ENCODE measurements at places on chromosomes 3 and 15.

- no peak for DNase-seq
These were observed 50.3 kb downstream of the CMTM8 start for GRCh38 chr3:32288819-32289218.

GRCh38 chr3:37712918-37713817, 148.5 kb upstream of the CTDSPL start:
- no peak for DNase-seq

DNA sequence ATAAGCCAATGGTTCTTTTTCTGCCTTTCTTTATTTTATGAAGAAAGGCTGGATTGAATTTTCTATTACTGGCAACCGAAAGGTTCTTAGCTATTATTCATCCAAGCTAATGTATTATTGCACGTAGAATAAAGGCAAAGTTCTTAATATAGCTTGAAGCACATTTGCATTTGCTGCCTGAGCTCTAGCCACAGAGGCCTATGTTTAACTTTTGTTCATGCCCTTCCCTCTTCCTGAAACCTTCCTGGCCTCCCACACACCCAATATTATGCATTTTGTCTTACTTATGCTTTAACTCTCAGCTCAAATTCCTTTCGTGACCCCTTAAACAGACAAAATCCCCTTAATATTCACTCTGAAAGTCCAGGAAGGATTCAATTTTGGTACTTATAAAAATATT, 71.0 kb upstream of the ZNF280D start:
- DNase-seq = no peak

DNA sequence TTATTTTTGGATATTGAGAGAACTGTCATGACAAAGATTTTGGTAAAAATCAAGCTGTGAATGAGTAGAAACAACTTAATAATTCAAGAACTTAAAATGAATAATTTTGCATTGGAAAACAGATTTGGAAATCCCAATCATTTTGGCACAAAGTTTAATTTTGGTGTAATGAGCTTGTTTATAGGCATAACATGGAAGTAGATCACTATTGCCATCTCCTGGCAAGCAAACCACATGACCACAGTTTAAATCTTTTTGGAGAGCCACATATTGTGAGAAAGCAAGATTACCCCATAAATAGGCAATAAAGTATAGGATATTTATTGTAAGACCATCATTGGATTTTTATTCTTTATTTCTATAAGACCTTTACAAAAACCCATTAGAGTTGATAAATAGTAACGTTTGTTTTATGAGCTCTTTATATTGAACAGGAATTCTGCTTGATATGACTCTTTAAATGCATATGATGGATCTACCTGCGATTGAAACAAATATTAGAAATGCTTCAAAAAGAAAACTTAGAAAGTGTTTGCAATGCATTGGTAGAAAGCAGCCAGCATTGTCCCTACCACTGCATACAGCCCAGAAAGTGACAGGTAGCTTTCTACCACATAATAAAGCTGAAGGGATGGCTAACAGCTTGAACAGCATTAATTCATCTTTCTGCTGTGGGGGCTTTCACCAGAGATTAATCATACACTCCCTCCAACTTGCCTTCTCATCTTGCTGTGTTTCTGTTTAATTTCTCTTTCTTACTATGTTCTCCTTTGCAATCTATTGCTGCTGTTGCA, 766.8 kb downstream of the TBL1XR1 start:
- no peak for DNase-seq

GRCh38 chr15:72474466-72474911, 359 bp downstream of the ARIH1 start:
- DNase-seq = no peak

GRCh38 chr3:173217127-173217526, 76.1 kb upstream of the SPATA16 start:
- no peak for DNase-seq

- no peak for DNase-seq
These were observed 19.8 kb downstream of the GHRL start for GRCh38 chr3:10272977-10273376.

- DNase-seq = no peak
These were observed 3.3 kb downstream of the CRABP1 start for GRCh38 chr15:78343276-78344060.

- no peak for DNase-seq
These were observed 13.4 kb downstream of the RTP1 start for GRCh38 chr3:187210545-187211327.

GRCh38 chr3:41026394-41027177, 172.7 kb upstream of the CTNNB1 start:
- no peak for DNase-seq

DNA sequence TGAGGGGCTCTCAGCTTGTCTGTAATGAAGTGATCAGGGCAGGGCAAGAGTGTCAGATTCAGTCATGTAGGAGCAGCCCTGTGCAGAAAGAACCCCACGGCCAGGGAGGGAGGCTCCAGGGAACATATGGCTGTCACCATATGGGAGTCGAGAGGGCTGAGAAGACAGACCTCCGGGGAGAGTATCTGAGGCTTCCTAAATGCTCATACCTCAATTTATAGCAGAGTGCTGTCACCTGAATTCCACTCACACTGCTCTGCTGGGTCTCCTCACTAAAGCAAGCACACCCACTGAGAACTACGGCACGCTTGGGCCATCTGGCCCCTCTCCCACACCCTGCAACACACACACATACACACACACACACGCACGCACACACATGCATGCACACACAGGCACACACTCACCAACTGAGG, 92.3 kb upstream of the TJP1 start:
- no peak for DNase-seq

- DNase-seq = no peak
These were observed 39.5 kb downstream of the TMEM40 start for GRCh38 chr3:12719541-12719940.

GRCh38 chr3:156617781-156618180, 56.6 kb upstream of the TIPARP start:
- DNase-seq = no peak

- DNase-seq = no peak
These were observed 4.3 kb downstream of the CD276 start for GRCh38 chr15:73688455-73688854.

- no peak for DNase-seq
These were observed 35.6 kb downstream of the PLA2G4D start for GRCh38 chr15:42058791-42059190.

GRCh38 chr3:6326771-6327170, 534.1 kb upstream of the GRM7 start:
- no peak for DNase-seq

DNA sequence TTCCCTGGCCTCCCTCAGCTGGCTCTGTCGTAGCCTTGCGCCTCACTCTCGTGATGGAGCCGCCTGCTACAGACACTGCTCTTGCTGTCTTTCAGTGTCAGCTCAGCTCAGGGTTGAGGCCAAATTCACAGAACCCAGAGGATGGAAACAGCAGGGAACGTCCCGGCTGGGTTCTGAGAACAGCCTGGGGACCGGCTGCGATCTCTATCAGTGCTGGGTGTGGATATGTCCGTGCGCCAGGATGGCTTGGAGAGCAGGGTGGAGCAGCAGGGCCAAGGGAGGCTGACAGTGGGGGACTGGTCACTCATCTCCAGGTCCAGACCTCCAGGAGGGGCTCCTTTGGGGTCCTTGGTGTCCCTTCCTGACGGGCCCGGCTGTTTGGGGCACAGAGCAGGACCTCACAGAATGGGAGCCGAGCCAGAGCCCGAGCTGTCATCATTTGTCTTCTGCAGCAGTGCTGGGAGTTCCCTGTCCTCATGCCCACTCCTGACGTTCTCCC, 18.4 kb downstream of the KLF15 start:
- no peak for DNase-seq
